ENCODE measurements at places on chromosomes 4 and X.

GRCh38 chr4:179112441-179113170 is 1670.4 kb upstream of the AGA start:
- DNase-seq, result no peak

GRCh38 chr4:15018361-15018760 is 16.1 kb downstream of the CPEB2 start:
- DNase-seq, result no peak

DNA sequence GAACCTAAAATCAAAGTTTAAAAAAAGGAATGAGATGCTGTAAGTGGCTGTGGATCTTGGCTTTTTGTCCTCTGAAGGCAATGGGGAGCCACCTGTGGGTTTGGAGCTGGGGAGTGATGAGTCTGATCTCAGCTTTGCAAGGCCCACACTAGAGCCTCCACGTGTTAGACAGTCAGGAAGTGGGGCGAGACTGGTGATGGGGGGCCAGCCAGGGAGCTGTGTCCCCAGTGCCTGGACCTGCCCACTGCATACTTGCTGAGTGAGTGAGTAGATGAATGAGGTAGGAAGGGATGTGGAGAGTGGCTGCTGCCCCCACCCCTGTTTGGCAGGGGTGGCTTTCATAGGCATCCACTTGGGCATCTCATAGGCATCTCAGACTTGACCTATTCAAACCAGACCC is 84.0 kb downstream of the NHSL2 start:
- no peak for DNase-seq

GRCh38 chrX:46627711-46628419 is 54.3 kb downstream of the CHST7 start:
- peak; percentile 67 for DNase-seq

DNA sequence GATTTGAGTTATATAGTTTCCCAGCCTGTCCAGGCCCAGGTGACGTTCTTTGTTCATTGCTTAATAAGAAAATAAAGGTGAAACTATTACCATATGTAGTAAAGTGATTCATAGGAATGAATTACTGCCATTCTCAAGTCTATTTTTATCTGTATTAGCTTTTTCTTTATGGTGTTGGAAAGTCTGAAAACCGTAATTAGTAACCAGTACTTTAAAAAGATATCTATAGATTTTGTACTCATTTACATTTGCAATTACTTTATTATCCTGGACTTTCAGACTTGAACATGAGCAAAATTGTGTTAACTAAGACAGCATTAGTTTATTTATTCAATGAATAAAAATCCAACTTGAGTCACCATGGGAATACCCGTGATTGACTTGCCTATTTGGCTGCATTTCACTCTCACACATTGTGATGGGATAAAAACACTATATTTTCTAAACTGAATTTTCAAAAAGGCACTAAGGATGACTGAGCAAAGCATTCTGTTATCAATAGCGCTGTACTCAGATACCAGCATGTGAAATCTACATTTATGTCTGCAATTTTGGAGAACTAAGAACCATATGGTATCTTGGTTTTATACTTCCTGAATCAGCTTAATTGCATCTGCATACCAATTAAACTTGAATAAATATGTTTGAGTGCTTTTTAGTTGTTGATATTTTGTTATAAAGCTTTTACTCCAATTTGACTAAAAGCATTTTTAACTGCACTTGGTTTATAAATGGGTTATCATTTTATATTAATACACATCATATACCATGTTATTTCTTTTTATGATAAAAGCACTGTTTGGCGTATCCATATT is 154.6 kb downstream of the CCSER1 start:
- DNase-seq, result no peak

DNA sequence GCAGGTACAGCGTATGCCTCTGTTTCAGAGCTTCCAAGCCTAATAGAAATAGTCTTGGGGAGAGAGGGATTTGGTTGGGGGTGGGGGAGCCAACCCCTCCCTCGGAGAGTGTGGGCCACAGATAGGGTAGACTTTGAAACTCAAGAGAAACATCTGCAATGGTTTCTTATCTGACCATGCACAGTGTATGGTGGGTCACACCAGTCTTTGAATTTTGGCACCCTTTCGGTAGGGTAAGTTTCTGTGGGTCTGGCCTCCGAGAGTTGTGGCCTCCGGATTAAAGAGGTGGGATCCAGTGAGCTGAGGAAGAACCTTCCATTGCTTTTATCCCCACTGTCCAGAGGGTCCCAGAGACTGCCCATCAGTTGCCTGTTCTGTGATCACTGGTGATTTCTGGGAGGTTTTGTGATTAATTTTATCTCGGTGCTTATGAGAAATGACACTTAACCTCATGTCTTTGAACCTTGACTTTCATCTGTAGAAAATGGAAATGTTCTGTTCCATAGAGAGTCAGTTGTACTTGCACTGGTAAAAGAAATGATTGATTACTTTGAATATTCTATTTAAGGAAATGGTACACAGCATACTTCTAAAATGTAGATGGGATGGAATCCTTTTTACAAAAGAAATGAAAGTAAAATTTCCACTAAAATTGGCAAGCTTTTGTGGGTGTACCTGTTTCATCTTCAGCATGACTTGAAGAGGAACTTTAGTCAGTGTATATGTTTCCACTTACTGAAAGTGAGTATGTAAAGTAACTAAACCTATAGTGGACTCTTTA is 62.7 kb downstream of the TMEM131L start:
- no peak for DNase-seq

- DNase-seq, result no peak
Measured at GRCh38 chr4:55611358-55612059, 19.5 kb upstream of the PDCL2 start.

DNA sequence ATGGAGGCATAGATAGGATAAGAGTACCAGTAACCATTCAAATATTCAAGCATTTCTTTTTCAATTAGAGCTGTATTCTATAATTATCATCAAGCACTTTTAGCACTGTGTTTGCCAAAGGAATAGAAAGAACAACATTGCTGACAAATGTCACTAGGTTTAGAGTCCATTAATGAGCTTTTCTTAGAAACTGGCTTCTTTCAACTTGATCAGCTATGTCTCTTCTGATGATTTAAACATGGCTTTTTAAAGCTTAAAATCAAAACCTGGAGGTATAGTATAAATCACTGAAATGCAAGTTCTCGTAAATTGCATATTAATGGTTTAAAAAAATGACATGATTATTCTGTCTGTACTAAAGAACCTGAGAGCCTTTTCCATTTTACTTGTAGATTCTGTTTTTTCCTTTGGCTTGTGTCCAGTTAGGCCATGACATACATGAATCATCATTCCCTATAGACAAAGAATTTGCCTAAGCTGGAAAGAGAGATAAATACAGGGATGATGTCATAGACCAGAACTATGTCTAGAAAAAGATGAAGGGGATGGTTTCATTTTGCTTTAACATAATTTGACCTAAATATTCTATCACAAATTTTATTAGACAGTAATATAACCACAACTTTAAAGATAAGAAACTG is 340.1 kb upstream of the CTSO start:
- peak; percentile 27 for DNase-seq
